ENCODE measurements at places on chromosomes 3 and 15.

DNA sequence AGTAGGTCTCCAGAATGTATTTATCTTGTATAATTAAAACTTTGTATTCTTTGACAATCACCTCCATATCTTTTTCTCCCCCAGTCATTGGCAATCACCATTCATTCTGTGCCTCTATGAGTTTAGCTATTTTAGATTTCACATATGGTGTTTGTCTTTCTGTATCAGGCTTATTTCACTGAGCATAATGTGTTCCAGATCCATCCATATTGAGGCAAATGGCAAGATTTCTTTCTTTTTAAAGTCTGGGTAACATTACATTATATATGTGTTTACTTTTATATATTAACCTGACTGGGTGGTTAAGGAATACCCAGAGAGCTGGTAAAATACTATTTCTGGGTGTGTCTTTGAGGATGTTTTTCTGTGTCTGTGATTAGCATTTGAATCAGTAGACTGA is 486.6 kb downstream of the SQOR start:
- DNase-seq: no peak

DNA sequence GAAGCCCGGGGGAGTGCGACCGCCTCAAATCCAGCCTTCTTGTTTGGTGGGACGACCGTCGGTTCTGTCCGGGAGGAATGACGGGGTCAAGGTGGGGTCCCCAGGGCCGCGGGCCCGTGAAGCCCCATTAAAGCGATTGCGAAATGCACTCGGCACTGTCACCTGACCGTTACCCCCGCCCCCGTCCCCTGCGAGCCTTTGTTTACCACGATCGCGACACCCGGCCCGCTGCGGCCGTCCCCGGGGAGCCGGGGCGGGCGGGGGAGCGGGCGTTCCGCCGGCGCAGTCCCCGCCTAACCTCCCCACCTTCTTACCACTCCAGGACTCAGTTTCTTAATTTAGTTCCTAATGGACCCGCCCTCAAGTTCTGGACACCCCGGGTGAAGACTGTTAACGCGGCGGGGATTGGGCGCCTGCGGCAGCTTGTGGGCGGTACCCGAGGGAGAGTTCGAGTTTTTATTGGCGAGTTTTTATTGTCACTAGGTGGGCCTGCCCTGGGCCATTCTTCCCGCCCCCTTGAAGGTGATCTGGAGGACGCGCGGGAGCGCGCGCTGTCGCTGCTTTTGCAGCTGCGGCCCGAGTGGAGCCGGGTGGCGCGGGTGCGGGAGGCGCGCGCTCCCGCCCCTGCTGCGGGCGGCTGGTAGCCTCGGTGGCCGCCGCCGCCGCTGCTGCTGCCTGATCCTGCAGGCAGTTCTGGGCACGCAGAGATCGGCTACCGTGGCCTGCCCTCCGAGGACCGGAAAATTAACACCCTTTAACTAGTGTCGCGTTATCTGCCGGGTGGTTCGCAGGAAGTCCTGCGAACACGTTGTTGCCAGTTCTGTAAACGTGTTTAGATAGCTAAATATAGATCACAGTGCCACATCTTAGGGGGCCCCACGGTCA is 1.0 kb downstream of the KLHL24 start:
- peak; percentile 88 for DNase-seq

DNA sequence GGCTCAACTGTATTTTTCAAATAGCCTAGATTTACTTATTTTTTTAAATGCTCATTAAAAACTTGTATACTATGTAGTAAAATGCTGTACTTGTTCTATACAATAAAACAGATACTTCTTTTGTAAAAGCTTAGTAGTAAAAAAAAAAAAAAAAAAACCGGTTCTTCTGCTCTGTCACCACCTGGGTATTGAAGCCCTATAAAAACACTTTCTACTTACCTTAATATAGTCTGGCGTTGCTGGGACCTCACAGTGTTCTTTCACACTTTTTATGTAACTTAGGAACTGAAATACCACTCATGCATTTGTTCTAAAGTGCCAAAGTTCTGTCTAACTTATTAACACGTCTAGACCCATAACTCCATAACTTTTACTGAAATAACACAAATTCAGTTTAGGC is 61.4 kb downstream of the TASOR start:
- no peak for DNase-seq

DNA sequence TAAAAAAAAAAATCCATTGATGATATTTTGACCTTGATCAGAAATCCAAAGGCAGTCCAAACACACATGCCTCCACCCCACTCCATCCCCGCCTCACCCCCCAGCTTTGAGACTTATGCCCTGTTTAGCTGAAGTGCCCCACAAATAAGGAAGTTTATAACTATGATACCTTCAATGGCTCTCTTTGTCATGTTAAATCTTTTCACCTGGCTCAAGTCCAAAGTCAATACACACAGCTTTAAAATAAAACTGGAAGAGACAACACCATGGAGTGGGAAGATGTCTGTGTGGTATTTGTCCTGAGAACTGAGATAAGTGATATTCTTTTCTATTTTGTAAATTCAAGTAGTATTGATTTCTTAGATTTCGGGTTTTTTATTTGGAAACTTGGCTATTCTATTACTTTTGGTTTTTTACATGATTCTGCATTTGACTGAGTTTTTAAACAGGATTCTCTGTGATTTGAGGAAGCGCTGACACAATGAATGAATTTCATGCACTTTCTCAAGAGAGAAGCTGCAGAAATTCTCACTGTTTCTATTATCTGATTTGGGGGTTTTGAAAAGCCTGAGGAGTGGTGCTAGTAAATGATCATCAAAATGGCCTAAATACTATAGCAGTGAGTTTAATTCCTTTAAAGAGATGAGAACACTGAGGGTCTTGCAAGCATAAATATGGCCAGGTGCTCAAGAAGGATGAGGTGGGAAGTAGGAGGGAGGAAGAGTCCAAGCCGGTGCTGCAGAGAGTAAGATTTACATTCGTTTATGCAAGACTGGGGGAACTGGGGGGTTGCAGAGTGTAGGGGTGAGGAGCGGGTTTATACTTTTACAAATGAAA is 5.2 kb downstream of the FOXB1 start:
- DNase-seq: no peak

- DNase-seq: no peak
Measured at GRCh38 chr15:48798319-48798718, 12.6 kb downstream of the CEP152 start.

DNA sequence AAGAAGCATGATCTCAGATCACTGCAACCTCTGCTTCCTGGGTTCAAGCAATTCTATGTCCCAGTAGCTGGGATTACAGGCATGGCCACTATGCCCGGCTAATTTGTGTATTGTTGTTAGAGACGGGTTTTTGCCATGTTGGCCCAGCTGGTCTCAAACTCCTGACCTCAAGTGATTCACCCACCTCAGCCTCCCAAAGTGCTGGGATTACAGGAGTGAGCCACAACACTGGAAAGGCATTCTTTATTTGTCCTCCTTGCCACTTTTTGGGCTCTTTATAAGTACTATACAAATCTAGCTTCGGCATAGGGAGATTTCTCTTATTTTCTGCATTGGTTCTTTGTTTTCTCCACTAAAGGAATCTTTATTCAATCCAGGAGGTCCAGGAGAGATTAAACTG is 18.6 kb downstream of the CMTM8 start:
- no peak for DNase-seq

- DNase-seq: no peak
Measured at GRCh38 chr3:151879037-151879436, 5.6 kb downstream of the SUCNR1 start.

GRCh38 chr3:65703026-65703425 is 335.7 kb downstream of the MAGI1 start:
- DNase-seq: no peak

- DNase-seq: no peak
Measured at GRCh38 chr15:77516076-77516475, 95.4 kb downstream of the HMG20A start.

- DNase-seq: no peak
Measured at GRCh38 chr15:60620708-60621107, 141.8 kb upstream of the ICE2 start.

DNA sequence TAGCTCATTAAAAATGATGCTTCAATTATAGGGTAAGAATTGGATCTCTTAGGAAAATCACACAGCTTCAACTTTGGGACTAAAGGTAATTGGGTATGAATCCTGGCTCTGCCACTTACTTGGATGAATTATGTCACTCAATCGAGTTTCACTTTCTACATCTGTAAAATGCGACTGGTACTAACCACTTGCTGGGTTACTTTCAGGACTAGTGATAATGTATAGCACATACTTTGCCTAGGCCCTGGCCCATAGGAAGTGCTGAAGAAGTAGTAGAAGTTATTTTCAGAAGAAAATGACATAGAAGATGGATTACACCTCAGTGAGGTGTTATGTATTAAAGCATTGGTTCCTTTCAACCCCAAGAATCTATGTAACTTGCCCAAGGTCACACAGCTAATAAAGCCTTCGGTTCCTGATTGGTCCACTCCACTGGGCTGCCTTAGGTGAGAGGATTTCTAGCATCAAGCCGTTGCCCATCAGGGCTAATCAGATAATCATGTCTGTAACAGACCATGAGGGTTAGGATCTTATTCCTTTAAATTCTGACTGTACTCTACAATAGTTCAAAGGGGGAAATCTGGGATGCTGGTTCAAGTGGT is 29.4 kb upstream of the AP4E1 start:
- no peak for DNase-seq

DNA sequence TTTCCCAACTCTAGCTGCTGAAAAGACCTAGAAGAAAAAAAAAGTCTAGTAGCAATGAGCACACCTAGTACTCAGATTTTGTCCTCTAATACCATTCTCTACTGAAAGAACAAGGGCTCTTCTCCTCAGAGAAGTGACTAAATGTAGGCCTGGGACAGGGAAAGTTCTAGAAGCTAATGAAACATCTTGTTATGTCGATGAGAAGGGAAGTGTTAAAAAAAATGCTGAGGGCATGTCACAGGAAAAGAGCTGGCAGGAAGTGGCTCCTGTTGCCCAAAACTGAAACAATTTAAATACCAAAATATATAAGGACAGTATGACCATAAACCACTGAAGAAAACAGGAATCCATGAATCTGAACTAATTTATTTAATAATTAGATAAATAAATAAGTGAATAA is 581.4 kb upstream of the TBL1XR1 start:
- DNase-seq: peak; percentile 12

- no peak for DNase-seq
Measured at GRCh38 chr3:43217633-43218032, 68.7 kb upstream of the SNRK start.

- no peak for DNase-seq
Measured at GRCh38 chr15:46251903-46252302, 617.1 kb downstream of the SQOR start.

GRCh38 chr3:181901626-181902025 is 189.9 kb downstream of the SOX2 start:
- DNase-seq: no peak

DNA sequence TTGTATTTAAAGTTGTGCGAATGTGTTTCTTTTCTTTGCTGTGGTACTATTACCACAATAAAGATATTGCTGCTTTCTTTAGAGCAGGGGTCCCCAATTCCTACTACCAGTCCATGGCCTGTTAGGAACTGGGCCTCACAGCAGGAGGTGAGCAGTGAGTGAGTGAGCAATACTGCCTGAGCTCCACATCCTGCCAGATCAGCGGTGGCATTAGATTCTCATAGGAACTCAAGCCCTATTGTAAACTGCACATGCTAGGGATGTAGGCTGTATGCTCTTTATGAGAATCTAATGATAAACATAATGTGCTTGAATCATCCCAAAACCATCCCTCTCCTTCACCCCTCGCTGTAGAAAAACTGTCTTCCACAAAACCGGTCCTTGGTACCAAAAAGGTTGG is 41.6 kb downstream of the DMXL2 start:
- DNase-seq: peak; percentile 13

DNA sequence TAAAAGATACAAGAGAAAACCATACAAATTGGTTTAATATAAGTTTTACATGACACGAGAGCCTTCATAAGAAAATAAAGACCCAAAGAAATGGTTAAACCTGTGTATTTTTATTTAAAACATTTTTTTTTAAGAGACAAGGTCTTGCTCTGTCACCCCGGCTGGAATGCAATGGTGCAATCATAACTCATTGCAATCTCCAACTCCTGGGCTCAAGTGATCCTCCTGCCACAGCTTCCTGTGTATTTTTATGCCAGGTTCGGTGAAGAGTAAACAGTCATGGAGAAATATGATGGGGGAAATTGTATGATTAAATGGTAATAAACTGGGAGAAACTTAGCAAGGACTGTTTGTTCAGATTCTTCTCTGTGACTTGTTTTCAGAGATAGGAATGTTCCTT is 441.0 kb downstream of the TUSC7 start:
- no peak for DNase-seq

- DNase-seq: no peak
Measured at GRCh38 chr15:101464256-101464998, 25.1 kb downstream of the PCSK6 start.

GRCh38 chr3:111609700-111610099 is 14.6 kb upstream of the ZBED2 start:
- no peak for DNase-seq

DNA sequence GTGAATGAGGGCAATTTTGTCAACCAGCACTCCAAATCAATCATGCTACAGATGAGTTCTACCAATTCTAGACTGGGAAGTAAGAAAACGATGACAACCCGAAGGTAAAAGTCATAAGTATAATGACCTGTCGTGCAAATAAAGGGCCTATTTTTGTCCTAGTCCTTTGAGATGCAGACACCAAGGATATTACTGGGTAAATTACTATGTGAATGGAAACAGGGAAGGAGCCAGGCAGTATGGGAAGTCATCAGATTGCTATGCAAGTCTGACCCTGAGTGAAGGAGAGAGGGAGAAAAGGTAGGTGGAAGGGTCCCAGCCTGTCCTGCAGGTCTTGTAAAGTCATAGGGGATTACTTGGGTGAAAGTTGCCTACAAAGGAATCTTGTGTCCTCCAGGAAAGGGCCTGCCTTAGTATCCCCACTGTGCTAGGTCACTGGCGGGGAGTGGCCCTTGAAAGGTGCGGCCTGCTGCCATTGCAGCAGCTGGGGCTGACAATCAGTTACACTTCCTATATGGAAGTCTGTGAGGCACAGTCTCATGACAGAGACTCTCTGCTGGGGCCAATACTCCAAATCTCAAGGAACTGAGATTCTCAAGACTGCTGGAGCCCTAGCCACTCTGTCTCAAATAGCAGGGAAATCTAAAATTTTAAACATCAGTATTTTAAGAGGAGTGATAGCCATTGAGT is 149.9 kb upstream of the SLC2A2 start:
- DNase-seq: no peak

GRCh38 chr15:34223904-34224596 is 766 bp upstream of the EMC4 start:
- peak; percentile 21 for DNase-seq

GRCh38 chr15:75329571-75329970 is 6.3 kb upstream of the COMMD4 start:
- no peak for DNase-seq

DNA sequence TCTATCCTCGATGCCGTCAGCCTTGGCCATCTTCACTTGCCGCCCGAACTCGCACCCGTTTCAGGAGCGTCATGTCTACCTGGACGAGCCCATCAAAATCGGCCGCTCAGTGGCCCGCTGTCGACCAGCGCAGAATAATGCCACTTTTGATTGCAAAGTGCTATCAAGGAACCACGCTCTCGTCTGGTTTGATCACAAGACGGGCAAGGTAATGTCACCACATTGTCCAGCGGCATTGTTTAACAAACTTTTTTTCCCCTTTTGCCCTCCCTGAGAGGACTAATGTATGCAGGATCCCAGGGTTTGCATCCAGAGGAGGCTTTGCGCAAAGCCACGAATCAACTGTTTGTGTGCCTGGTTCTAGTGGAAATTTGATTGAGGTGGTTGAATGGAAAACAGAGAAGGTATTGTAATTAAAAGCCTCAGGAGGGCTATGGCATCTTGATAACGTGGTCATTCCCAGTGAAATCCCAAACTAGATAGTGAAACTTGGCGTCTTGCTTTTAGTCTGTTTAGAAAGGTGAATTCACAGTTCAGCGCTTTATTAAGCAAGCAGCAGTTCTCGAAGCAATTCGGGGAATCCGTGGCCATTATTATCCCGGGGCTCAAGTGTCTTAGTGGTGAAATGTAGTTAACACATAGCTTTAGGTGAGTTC is 1.7 kb downstream of the SLMAP start:
- peak; percentile 28 for DNase-seq

All from HL-60 (cell line).